ENCODE measurements at places on chromosomes 12 and 14.

DNA sequence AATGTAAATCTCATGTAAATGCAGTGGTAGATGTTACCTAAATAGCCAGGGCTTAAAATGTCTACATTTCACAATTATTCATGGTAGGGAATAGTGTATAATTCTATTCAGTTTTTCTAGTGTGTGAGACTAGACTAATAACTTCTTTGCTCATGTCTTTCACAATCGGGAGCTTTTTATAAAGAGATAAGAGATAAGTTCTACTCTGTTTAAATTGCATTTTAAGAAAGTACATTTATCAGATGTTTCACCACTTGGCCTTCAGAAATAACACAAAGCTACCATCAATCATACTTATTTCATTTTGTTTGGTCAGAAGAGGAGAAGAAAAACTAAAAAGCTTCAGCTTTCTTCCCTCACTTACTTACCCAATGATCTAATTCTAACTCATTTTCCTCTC, 725.5 kb upstream of the FLRT2 start:
- DNase-seq: no peak

DNA sequence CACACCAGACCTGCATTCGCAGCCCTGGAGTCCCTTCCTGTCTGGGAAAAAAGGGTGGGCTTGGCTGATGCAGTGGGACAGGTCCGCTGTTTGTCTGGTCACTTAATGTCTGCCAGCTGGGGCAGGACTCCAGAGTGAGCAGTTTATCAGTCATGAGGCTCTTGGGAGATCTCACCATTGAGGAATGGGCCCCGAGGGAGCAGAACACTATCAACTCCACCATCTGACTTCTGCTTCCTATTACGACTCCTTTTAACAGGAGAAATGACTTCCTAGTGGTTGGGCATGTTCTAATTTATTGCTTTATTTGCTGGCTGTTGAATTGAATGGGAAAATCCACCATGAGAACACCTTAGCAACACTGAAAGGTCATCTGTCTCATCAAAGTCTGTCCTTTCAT, 182.5 kb upstream of the RASSF8 start:
- peak; percentile 10 for DNase-seq

- no peak for DNase-seq
Measured at GRCh38 chr14:33704481-33704880, 246.4 kb downstream of the EGLN3 start.

GRCh38 chr14:56490379-56490778, 89.2 kb upstream of the TMEM260 start:
- peak; percentile 32 for DNase-seq

GRCh38 chr12:46389031-46389616, 16.6 kb upstream of the SLC38A2 start:
- no peak for DNase-seq

DNA sequence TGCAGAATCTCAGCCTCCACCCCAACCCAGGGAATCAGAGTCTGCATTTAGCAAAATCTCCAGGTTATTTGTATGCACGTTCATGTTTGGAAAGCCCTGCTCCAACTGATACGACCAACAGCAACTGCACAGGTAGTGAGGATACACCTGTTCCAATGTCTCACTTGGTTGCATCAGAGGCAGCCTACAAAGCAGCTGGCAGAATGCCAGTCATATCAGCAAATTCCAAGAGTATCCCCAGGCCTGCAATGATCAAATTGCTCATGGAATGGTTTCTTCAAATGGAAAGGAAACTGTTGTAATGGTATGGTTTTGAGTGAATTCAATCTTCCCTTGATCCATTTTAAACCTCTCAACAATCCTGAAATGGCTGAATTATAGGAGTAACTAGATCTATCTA, 75.4 kb downstream of the GRIP1 start:
- DNase-seq: peak; percentile 20

DNA sequence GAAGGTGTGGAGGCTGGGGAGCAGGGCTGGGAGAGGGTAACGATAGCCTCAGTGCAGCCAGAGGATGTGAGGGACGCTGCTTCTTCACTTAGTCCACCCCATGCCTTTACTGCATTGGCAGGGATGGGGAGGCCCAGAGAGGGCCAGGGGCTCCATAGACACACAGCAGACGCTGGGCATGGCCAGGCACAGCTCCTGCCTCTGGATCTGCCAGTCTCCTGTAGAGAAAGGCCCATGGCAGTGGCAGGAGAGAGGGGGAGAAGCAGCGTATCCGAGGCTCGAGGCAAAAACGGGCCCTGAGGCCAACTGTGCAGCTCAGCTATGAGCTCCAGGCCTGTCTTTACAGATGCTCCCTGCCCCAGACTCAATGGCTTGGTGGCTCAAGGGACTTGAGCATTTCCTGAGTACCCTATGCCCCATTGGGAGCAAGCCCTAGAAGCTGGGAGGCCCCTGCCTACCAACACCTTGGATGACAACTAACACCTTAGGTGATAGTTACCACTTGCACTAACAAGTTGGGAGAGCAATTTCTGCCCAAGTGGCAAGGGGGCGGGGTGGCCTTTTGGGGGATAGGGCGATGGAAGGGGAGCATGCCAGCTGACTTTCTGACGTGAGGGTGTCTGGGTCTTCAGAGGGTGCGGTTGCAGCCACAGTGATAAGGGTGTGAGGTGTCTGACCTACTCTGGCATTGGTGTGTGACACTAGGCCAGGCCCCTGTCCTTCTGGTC, 5.0 kb upstream of the LBHD2 start:
- no peak for DNase-seq

GRCh38 chr12:91920276-91920675, 225.4 kb downstream of the BTG1 start:
- no peak for DNase-seq

GRCh38 chr12:7612851-7613250, 52.9 kb downstream of the APOBEC1 start:
- no peak for DNase-seq

- DNase-seq: no peak
Measured at GRCh38 chr12:103392722-103393121, 103.0 kb downstream of the C12orf42 start.

GRCh38 chr14:60420050-60420449, 65.8 kb downstream of the C14orf39 start:
- no peak for DNase-seq

DNA sequence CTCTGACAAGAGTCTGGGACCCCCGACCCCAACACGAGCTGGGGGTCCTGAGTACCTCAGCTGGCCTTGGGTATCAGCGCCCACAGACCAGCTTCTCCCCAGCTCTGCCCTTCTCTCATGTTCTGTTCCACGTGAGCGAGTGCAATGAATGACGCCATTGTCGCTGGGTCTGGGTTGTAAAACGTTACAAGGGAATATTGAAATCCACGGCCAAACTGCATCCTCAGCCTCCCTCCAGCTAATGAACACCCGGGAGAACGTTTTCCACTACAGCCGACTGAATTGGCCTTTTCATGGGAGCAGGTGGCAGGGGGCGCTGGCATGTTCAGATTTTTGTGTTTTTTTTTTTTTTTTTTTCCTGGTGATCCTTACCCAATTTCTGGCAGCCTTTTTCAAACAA, 34.7 kb downstream of the TBX5 start:
- DNase-seq: no peak

GRCh38 chr12:125070112-125070511, 4.9 kb downstream of the AACS start:
- peak; percentile 10 for DNase-seq

GRCh38 chr12:182381-182892, 31.5 kb downstream of the SLC6A12 start:
- DNase-seq: no peak

DNA sequence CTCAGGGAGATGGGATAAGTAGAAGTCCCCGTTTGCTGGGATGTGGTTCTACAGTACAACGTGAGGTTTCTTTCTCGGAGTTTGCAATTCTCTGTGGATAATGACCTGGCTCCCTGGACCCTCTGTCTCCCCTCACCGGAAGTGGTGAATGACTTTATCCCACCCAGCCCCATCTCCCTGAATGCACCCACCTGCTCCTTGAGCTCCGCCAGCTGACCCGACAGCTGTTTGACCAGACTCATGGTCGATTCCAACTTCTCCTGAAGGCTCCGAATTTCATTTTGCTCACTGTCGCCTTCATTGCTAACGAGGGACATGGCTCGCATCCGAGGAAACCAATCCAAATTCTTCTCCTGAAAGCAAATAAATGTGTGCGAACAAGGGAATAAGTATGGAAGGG, 144.6 kb downstream of the SSPN start:
- DNase-seq: no peak

DNA sequence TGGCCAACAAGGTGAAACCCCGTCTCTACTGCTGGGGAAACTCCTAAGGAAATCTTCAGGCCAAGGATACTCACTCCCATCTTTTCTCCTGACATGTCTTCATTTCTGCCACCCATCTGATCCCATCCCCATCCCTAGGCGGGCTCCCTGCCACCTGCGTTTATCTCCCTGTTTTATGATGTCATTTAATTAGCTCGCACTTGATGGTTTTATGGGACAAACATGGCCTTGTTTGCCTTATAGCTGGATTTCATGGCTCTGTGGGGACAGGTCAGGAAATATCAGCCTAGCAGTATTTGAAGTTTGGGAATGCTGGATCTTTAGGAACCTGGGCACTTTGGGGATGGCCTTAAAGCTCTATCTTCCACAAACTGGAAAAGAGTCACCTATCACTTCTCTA, 88.5 kb upstream of the CISTR start:
- no peak for DNase-seq

- no peak for DNase-seq
Measured at GRCh38 chr14:22847661-22848341, 11.4 kb downstream of the MMP14 start.

DNA sequence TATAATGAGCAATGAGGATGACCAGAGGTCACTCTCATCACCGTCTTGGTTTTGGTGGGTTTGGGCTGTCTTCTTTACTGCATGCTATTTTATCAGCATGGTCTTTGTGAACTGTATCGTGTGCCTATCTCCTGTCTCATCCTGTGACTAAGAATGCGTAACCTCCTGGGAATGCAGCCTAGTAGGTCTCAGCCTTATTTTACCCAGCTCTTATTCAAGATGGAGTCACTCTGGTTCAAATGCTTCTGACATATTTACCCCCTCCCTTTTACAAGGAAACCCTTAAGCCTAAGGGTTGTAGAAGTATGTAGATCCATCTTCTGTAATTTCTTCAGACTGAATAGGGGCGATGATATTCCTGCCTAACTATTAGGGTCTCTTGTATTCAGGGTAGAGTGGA, 8.4 kb downstream of the IFI27L1 start:
- no peak for DNase-seq

GRCh38 chr12:113108308-113108707, 27.3 kb downstream of the RASAL1 start:
- DNase-seq: no peak

- DNase-seq: peak; percentile 11
Measured at GRCh38 chr12:92546635-92547348, 156.0 kb upstream of the PLEKHG7 start.

- no peak for DNase-seq
Measured at GRCh38 chr12:78853231-78853630, 11.3 kb upstream of the SYT1 start.

- no peak for DNase-seq
Measured at GRCh38 chr12:66500091-66500490, 178.8 kb downstream of the GRIP1 start.

DNA sequence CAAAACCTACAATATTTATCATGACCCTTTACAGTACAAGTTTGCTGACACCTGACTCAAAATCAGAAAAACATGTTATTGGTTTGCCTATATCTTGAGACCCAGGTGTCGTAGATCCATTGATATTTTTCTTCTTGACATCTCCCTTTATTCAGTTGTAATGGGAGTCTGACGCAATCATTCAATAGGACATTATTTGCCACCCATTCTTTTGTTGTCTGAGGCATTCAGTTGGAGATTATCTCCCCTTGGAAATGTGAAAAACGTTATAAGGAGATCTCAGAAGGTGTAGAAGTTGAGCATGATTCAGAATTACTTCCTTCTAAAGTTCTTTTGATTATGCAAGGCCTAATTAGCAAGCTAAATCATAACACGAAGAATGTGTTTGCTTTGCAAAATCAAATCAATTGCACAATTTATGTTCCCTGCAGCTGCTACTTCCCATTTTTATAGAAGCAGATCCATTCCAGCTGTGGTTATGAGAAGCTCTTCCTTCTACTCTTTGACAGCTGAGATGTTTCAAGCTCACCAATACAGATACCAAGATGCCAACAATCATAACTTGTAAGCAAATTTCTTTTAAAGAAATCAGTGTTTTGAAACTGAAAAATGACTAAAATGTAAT, 228.2 kb upstream of the SYT1 start:
- peak; percentile 80 for DNase-seq

GRCh38 chr12:104602406-104602805, 145.7 kb downstream of the CHST11 start:
- no peak for DNase-seq

- DNase-seq: no peak
Measured at GRCh38 chr12:106317406-106318082, 15.0 kb downstream of the TCP11L2 start.

DNA sequence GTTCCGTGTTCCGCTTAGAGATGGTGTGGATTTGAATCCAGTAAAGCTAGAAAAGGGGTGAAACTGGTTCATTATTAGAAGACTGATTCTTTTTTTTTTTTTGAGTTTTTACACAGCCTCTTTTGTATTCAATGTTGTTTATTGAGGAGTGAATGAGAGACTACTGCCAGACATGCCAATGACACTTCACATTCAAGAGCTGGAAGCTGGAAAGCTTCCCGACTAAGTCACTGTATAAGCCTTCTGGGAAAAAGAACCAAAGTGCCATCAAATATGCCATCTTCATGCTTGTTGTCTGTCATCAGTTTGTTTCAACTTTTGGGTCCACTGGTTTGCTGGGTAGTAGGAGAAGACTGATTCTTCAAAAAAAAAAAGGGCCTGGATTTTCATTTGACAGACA, 164.8 kb downstream of the ATP23 start:
- no peak for DNase-seq

DNA sequence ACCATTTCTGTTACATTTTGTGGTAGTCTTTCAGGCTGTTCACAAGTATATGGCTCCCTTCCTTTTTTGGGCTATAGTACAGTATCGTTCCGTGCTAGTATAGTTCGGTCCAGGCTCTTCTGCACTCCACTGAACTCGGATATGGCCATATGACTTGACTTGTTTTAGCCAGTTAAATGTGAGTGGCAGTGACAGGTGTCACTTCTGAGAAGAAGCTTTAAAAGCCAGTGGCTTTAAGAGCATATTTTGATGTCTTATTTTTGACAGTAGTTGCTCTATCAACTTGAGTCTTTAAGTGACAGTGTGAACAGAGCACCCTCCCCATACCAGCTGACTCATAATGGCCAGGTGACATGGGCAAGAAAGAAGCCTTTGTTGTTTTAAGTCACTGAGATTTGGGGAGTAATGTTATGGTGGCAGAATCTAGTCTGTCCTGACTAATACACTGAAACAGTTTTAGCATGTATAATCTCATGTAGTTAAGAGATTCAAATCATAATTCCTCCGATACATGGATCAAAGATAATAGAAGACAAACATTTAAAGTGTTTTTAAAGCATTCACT, 64.6 kb downstream of the ANO4 start:
- no peak for DNase-seq

GRCh38 chr14:65533736-65534404, 121.3 kb downstream of the FUT8 start:
- DNase-seq: no peak

GRCh38 chr12:116406529-116406928, 129.0 kb upstream of the MED13L start:
- no peak for DNase-seq

- DNase-seq: no peak
Measured at GRCh38 chr14:52095336-52095735, 26.5 kb upstream of the NID2 start.

All from NCI-H1930 (cell line).